AML-193 (cell line): ENCODE measurements at places on chromosomes 6 and 20.

GRCh38 chr6:110714143-110714542 lies 101.1 kb downstream of the CDK19 start:
- no peak for DNase-seq

GRCh38 chr6:1024587-1024986 lies 287.3 kb upstream of the FOXQ1 start:
- no peak for DNase-seq

- DNase-seq: no peak
These were observed 19.9 kb downstream of the SLC2A4RG start for GRCh38 chr20:63759377-63759901.

DNA sequence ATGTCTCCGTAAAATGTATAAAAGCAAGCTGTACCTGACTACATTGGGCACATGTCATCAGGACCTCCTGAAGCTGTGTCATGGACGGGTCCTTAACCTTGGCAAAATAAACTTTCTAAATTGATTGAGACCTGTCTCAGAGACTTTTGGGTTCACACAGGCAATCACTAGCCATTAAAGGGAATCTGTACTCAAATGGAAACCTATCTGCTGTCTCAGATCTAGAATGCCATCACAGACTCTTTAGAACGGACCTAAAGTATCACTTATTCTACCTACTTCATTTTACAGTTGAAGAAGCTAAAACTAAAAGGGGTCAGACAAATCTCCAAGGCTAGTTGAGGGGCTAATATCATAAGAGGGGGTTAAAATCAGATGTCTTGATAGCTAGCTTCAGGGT lies 11.1 kb downstream of the SAMD3 start:
- DNase-seq: no peak

GRCh38 chr6:35341557-35341956 lies 801 bp upstream of the PPARD start:
- no peak for DNase-seq

- DNase-seq: no peak
These were observed 706.4 kb upstream of the MMS22L start for GRCh38 chr6:97989451-97989850.

DNA sequence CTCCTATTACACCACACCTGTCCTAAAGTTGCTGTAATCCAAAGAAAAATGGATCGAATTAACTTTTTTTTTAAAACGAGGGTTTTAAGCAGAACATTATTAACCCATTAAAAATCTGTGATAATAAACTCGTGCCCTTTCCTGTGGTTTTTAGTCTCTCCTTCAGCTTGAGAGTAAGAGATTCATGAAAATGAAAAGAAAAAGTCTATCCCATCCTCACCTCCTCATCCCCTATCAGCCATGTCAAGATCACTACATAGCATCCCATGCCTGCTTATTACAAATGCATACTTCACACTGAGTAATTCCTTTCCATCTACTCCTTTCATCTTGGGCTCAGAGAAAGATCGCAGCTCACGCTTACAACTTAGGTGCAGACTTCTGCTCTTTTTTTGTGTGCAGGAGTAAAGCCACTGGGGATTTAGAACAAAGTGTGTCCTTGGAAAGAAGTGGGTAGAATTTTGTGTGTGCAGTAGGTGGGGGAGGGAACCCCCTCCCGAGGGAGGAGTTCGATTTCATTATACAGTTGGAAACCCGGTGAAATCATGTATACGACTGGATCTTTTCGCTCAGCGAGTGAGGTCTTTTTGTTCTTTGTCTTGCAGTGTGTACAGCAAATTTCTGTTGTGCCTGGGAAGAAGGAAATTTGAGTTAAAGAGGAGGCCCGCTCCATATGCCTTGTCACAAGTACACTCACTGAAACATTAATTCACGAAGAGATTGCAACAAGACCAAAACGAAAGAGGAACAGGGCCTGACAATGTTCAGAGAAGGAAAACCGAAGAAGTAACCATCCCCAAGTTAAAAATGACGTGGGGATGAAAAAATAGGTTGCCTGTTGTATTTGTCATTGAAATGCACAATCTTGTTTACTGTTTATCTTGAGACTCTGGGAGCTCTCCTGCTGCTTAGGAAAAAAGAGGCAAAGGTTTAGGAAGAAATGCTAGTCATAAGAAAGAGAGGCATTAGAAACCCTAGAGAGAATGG lies 146.5 kb upstream of the ZNF217 start:
- peak; percentile 57 for DNase-seq

- DNase-seq: no peak
These were observed 163.1 kb downstream of the ISM1 start for GRCh38 chr20:13384132-13384531.

- peak; percentile 55 for DNase-seq
These were observed 51.5 kb downstream of the COL19A1 start for GRCh38 chr6:69917834-69918233.

DNA sequence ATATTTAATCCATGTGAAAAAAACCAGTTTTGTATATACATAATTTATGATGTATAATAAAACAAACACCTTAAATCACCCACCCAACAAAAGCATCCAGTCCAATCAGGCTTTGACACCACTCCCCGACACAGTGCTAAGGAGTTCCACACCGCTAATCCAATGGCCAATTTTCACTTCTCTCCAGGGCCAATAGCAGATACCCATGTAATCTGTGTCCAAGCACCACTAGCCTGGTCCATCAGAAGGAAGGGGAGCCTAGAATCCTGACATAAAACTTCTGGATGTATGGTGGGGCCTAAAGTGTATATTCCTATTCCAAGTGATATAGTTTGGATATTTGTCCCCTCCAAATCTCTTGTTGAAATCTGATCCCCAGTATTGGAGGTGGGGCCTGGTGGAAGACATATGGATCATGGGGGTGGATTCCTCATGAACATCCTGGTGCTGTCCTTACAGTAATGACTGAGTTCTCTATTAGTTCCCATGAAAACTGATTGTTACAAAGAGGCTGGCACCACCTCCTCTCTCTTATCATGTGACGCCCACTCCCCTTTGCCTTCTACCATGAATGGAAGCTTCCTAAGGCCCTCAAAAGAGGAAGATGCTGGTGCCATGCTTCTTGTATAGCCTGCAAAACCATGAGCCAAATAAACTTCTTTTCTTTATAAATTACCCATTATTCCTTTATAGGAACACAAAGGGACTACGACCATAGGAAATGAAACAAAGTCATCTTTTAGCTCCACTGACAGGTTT lies 20.8 kb downstream of the RALGAPA2 start:
- DNase-seq: no peak

DNA sequence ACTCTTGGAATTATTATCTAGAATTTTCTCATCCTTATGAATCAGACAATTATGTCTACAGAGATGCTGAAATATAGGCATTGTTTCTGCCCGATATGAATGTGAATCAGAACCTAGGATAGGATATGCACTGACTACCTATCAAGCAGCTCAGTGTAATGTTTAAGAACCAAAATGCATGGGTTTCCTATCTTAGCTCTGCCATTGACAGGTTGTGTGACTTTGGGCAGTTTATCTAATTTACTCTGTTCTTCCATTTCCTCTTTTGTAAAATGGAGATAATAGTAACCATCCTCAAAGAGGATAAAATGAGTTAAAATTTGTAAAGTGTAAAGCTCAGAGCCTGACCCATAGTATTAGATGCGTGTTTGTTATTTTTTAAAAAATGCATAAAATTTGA lies 10.2 kb upstream of the AIG1 start:
- no peak for DNase-seq

GRCh38 chr6:30741789-30742315 lies 635 bp downstream of the FLOT1 start:
- no peak for DNase-seq

DNA sequence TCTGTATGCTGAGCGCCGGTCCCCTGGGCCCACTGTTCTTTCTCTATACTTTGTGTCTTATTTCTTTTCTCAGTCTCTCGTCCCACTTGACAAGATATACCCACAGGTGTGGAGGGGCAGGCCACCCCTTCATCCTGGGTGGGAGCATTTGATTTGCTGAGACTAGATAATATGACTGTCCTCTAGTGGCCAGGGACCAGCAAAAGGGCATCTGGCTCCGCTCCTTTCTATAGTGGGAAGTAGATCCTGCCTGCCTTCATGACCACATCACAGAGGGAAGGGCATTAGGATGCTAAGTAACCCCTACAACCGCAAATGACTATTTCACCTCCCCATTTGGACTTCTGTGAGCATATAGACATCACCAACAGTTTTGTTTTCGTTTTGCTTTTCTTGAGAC lies 64.5 kb downstream of the TRMT6 start:
- DNase-seq: no peak

- peak; percentile 23 for DNase-seq
These were observed 10.8 kb upstream of the RNF24 start for GRCh38 chr20:4026093-4026601.

DNA sequence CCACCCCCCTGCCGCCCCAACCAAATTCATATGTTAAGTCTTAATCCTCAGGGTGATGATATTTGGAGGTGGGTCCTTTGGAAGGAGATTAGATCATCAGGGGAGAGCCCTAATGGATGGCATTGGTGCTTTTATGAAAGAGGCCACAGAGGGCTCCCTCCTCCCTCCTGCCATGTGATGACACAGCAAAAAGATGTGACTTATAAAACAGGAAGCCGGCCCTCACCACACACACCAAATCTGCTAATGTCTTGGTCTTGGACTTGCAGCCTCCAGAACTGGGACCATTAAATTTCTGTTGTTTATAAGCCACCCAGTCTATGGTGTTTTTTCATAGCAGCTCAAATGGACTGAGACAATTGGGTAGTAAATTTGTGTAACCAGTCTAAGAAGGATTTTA lies 176.3 kb downstream of the ADGRG6 start:
- peak; percentile 74 for DNase-seq

- no peak for DNase-seq
These were observed 593.9 kb downstream of the CD109 start for GRCh38 chr6:74289884-74290283.

DNA sequence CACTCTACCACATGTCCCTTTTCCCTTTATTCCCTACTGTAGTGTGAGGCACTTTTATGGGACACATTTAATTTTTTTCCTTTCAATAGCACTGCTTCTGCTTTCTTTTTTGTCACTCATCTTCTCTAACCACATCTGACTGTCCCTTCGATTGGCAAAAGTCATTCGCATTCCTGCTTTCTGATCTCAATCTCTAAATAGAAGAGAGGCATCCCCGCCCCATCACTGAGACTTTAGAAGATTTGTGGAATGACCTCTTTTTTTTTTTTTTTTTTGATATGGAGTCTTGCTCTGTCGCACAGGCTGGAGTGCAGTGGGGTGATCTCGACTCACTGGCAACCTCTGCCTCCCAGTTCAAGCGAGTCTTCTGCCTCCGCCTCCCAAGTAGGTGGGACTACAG lies 9.1 kb downstream of the ZNF292 start:
- no peak for DNase-seq

GRCh38 chr20:10604865-10605440 lies 68.8 kb downstream of the JAG1 start:
- DNase-seq: no peak

GRCh38 chr20:5971203-5971602 lies 20.8 kb downstream of the MCM8 start:
- no peak for DNase-seq

- DNase-seq: no peak
These were observed 166.5 kb upstream of the SNX9 start for GRCh38 chr6:157656437-157656997.

GRCh38 chr20:23257848-23258746 lies 92.5 kb upstream of the NXT1 start:
- peak; percentile 36 for DNase-seq

DNA sequence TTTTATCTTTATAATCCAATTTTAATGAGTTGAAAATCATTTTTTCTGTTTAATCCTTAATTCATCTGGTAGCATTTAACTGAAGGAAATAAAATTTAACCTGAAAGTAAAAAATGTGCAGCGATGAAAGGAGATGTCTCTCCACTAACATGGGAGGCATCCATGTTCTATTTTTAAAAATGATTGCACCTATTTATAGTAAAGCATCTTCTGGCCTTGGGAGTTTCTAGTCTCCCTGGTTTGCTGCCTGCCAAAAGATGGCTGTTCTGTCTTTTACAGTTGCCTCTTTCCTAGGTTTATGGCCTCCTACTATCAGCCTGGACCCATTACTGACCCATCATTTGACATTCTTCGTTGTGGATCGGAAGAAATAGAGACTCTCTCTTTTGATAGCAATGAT lies 143.0 kb downstream of the B3GAT2 start:
- no peak for DNase-seq

DNA sequence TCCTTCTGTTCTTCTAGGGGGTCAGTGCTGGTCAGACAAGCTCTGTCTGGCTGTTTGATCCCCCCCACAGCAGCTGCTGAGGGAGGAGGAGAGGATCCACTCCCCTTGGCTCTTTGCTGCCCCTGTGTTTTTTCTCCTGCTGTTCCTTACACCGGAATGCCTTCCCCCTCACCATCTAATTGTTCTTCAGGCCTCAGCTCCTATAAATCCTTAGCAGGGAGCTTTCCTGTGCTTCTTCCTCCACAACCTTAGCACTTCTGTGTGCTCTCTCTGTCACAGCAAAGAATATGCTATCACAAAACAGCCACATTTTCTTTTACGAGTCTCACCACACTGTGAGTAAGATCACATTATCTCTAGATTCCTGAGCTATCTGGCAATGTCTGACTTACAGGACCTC lies 196.6 kb downstream of the OTOR start:
- no peak for DNase-seq

- DNase-seq: no peak
These were observed 50.8 kb downstream of the PACRG start for GRCh38 chr6:162778603-162779002.

- no peak for DNase-seq
These were observed 9.0 kb upstream of the TSHZ2 start for GRCh38 chr20:52963131-52963530.

DNA sequence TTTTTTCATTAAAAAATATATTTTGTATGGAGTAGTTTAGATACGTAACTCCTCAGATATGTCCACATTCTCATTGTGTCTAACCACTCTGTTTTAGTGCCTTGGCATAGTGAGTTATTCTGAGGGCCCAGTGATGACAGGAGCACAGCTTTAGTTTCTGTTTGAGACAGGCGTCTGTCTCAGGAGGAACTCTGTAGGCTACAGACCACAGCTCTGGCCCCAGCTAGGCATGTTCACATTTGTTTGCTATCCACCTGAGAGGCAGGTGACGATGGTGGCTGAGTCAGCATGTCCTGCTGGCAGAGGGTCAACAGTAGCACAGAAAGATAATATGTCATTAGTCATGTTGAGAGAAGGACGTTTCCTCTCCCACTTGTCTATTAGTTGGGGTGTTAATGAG lies 16.3 kb downstream of the LRRC1 start:
- DNase-seq: no peak
